ENCODE measurements at places on chromosomes 7 and 10.

DNA sequence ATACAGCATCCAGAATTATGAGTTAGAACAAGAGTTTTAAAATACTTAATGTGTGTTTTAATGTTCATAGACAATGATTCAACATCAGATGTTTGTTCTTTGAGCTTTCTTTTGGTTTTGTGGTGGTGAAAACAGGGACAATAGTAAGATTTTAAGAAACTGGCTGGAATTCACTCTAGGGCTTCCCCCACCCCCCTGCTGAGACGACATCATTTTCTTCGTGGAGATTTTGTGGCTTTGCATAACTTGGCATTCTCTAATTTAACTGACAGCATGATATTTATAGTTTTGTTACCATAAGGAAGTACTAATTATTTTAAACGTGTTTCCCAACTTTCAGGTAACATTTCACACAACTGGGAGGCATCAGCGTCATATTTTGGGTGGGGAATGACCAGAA lies 184.1 kb downstream of the BICC1 start:
- no peak for DNase-seq

- DNase-seq = no peak
Observed at GRCh38 chr10:61609701-61610100, 53.0 kb upstream of the CABCOCO1 start.

DNA sequence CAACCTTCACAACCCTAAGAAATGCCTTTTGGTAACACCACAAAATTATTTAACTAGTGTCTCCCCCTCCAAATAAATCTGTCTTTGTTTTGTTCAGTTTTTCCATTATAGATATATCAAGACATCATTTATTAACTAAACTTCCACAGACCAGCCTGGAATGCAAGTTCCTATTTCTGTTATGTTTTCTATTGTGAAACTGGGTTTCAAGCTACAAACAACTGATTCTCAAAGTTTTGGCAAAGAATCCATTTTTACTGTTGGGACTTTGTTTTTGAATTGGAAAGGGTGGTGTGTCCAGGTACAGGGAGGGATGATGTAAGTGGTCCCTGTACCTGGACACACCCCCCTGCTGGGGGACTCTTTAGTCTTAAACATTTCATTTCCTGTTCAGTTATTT lies 36.2 kb downstream of the STAMBPL1 start:
- DNase-seq = no peak

DNA sequence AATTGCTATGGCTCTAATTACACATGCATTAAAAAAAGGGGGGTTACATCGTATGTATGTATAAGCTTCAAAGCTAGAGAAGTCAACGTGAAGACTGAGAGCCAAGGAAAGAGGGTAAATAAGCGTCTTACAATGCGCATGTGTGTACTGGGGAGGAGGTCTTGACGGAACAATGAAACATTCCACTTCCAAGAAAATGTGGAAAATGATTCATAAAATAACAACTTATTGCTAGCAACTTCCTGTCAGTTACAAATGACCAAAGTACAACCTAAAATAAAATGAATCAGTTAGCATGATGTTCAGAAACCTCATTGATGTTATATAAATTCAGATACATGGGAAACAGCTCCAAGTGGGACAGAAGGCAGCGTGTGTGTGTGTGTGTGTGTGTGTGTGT lies 104.1 kb upstream of the RHEB start:
- DNase-seq = no peak

GRCh38 chr7:47504551-47505311 lies 77.2 kb downstream of the TNS3 start:
- DNase-seq = no peak

DNA sequence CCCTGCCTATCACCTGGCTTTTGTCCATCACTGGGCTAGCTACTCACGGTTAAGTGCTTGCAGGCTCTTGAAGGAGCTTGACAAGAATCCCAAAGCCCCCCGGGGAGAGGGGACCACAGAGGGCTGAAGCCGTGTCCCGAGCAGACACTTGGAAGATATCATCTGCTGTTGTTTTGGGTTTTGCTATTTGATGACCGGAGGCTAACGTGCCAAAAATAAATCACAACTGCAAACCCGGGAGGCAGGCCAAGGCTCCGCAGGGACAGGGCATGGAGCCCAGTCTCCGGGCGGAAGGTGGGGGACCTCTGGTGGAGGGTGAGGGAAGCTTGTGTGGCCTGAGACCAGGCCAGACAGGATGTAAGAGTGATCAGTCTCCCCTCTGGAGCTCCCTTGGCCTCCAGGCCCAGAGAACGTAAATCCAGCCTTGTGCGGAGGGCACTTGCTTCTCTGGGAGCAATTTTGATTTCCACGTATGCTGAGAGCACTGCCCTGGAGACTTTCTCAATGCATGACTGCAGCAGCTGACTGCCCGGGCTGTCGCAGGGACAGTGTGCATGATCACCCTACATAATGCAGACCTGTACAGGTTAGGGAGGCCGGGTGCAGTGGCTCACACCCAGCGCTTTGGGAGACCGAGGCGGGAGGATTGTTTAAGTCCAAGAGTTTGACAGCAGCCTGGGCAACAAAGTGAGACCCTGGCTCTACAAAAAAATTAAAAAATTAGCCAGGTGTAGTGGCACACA lies at the start of gene PHKG1:
Gene PHKG1 (minus strand): TSS at position 164 of the 743 bp plus-strand sequence. CDS start 4,011 bp downstream, outside the sequence.
- DNase-seq = no peak

DNA sequence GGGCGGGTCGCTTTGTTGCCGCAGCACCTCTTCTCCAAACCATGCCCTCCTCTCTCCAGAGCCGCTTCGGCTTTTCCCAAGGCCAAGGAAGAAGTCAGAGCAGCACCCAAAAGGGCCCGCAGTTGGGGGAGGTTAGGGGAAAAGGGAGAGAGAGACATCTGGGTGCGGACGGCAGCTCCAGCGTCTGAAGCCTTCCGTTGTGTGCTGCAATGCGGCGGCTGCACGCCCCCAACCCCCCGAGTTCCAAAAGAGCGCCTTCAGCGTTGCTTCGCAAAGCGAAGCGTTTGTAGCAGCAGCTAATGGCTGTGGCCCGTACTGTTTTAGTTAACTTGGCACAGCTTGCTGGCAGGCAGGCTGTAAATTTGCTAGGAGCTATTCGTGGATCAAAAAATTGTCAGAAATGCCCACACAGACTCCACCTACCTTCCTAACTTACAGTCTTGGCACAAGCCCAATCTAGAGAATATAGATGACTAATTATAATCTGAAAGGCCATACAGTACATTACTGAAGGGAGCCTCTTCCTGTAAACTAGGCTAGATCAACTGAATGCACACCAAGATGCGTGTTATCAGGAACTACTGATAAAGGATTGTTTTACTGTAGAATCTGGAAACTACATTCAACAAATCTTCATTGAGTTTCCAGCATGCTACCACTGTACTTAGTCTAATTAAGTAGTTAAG lies 1.1 kb upstream of the KBTBD2 start:
- peak; percentile 42 for DNase-seq

DNA sequence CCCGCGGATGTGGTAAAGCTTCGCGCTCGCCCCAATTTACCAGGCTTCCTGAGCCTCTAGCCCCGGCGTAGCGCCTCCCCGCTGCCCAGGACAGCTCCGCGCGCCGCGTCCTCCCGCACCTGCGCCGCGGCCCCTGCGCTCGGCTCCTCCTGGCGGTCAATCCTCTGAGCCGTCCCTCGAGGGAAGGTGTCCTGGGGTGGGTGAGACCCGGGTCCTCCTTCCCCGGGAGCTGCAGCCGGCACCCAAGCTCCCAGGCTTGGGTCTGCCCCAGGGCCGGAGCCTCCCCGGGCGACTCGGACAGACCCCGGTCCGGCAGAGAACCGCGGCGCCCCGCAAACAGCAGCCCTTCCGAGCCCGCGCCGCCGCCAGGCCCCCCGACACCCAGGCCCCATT lies 512 bp downstream of the OSBPL3 start:
- DNase-seq = peak; percentile 81

DNA sequence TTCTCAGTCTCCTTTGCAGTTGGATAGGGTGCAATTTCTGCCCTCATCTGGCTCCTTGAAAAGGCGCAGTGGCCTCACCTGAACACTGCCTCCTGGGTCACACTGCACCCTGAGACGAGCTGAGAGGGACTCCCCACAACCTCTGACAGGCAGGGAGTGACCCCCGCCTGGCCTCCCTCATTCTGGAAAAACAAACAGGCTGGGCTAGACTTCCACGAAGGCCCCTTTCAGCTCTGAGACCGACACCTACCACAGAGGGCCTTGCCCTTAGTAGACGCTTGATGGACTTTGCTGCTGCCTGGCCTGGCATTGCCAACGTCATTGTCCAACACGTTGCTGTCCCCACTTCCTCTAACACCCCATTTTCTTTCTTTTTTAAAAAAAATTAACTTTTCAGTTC lies 8.6 kb downstream of the FAM241B start:
- no peak for DNase-seq

DNA sequence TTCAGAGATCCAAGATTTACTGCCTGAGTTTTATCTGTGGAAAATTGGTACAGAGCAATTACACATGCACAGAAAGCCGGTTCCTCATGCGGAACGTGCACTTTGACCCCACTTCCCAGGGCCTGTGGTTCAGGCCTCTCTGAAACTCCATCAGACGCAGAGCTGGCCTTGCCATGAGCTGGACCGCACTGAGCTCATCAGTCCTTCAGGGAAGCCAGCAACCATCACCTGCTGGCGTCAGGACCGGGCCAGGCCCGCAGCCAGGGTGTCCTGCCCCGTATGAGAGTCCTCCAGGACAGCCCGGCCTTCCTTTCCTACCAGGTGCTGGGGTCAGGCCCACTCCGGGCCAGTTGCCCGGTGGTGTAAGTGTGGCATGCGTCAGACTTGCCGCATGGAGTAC lies 446.5 kb upstream of the FOXK1 start:
- DNase-seq = no peak

DNA sequence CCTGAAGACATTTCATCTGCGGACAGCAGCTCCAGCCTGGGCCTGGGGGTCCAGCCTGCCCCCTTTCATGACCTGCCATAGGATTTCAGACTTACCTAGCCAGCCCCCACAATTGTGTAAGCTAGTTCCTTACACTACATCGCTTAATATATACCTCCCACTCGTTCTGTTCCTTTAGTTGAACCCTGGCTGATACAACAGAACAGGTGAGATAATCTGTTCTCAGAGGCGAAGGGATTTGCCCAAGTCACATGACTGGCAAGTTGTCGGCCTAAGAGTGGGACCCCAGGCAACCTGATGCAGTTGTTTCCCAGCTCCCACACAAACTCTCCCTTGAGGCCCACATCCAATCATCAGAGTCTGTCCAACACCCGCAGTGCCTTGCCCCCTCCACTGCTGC lies 168.2 kb downstream of the SH3PXD2A start:
- DNase-seq = no peak

DNA sequence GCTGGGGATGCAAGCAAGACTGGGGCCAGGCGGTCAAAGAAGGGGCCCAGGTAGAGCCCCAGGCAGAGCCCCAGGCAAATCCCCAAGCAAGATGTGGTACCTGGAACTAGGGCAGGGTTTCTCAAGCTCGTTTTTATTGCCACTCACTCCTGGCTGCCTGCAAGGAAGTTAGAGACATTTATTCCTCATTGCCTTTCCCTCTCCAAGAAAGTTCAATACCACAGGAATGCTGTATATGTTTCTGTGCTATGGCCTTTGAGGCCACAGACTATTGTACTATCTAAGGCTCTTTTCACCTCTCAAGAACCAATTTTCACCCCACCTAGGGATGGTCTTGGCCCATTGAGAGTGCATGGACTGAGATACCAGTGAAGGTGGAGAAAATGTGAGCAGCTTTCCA lies 71.3 kb downstream of the TACC2 start:
- DNase-seq = no peak

DNA sequence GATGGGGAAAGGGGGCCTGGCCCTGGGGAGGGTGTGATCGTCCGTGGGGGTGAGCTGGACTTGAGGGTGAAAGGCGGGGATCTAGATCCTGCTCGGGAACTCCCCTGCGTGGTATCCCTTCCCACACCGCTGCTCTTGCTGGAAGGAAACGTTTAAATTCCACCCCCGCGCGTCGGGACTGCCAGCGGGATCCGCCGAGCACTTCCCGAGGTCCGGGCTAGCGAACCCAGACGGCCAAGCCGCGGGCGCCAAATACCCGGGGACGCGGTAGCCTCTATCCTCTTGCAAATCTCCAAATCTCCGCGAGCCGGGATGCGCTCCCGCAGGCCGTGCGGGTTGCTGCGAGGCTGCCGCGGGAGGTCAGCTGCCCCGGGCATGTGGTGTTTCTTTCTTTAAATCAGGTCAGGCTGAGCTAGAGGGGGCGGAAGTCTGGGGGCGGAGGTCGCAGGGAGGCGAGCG lies 904 bp downstream of the NPTX2 start:
- DNase-seq = no peak

DNA sequence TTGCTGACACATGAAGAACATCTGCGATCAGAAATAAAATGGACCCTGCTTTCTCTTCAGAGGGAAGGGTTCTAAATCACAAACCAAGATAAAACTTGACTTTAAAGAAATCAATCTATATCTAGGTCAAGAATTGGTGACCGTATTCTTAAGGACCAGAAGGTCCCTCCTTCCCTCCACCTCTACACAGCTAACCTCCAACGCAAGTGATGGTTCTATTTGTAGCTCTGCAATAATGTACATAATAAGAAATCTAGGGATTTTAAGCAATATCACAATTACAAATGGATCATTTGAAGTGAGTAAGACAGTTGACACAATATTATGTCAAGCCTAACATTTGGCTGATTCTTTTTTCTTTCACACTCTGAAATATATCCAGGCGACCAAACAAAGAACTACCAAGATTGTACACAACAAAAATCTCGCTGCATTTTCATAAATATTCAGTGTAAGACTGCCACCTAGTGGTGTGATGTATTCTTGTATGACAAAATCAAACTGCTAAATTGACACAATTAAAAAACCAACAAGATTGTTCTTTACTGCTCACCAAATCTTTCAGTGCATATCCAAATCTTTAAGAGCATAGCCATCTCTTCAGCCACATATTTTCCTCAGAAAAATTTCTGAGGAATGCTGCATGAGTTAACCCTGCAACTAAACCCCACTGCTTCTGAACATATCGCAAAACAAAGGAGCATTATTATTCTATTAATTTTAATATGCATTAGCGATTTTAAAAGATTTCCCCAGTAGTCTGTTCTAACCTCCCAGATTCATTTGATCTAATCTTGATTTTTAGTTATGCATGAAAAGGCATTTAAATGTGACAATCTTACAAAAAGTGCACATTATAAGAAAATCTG lies 44.5 kb downstream of the ICA1 start:
- no peak for DNase-seq

- peak; percentile 82 for DNase-seq
Observed at GRCh38 chr10:72316748-72317435, 37.8 kb downstream of the DNAJB12 start.

- no peak for DNase-seq
Observed at GRCh38 chr10:129365767-129366402, 101.2 kb upstream of the MGMT start.
